Naive thymus-derived CD8-positive, alpha-beta T cell (primary cell): ENCODE measurements at places on chromosomes 4 and X. TPM values are rescaled to one million over a fixed set of nuclear protein-coding genes. Genes with fewer than 3 reads are reported as not detected.

The EREG gene
- not detected for total RNA-seq

The DGAT2L6 gene
- not detected for total RNA-seq

The ASMTL gene
- 24.9 TPM for total RNA-seq

The POF1B gene
- total RNA-seq = not detected

GRCh38 chrX:100350704-100351489 is 59.2 kb downstream of the PCDH19 start:
- DNase-seq = no peak
- no peak overlapping the region for H3K4me3 ChIP-seq
- no peaks in the 10 kb centered on the region for H3K4me1 ChIP-seq
- H3K36me3 ChIP-seq = no peaks in the 10 kb centered on the region
- H3K27me3 ChIP-seq = no peaks in the 10 kb centered on the region

- no peak overlapping the region for H3K27ac ChIP-seq
- peaks cover 6% of the 10 kb centered on the region for H3K27me3 ChIP-seq
- DNase-seq = no peak
- peaks cover 51% of the 10 kb centered on the region for H3K4me1 ChIP-seq
- H3K4me3 ChIP-seq = peak overlapping the region; percentile 62
Measured at GRCh38 chr4:3374011-3374645, 67.6 kb upstream of the HGFAC start.

- peaks cover 4% of the 10 kb centered on the region for H3K4me1 ChIP-seq
- no peak overlapping the region for H3K4me3 ChIP-seq
- H3K27me3 ChIP-seq = no peaks in the 10 kb centered on the region
- no peaks in the 10 kb centered on the region for H3K36me3 ChIP-seq
- no peak overlapping the region for H3K27ac ChIP-seq
- DNase-seq = no peak
Measured at GRCh38 chrX:148771440-148771839, 271.0 kb downstream of the AFF2 start.

DNA sequence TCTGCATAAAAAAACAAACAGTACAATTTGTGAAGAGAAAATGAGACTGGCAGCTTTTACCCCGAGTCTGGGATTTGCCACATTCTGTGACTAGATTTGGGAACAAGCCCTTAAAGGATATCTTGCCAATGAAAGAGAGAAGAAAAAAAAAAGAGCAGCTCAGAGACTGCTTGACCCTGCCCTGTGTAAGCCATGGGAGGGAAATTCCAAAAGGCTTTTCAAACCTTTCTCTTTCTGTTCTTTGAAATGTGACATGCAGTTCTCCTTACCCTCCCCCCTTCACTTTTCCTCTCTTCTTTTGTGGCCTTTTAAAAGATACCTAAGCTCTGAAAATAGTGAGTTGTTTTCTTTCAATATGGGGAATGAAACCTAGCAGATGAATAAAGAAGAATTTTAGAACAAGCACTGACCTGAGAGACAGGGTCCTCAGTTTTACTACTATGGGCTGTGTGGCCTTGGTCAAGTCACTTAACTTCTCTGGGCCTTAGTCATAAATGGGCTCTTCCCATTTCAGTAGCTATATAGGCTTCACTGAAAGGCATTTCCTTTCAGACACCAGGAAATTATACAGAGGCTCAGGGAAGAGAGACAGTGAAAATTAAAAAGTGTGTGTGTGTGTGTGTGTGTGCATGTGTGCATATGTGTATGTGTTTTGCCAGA is 5.1 kb downstream of the CCDC160 start:
- no peak overlapping the region for H3K4me3 ChIP-seq
- H3K4me1 ChIP-seq = no peaks in the 10 kb centered on the region
- no peaks in the 10 kb centered on the region for H3K36me3 ChIP-seq
- H3K27me3 ChIP-seq = peaks cover 9% of the 10 kb centered on the region
- no peak for DNase-seq
- no peak overlapping the region for H3K27ac ChIP-seq

GRCh38 chr4:94995684-94996394 is 238.1 kb downstream of the BMPR1B start:
- no peaks in the 10 kb centered on the region for H3K27me3 ChIP-seq
- H3K36me3 ChIP-seq = no peaks in the 10 kb centered on the region
- H3K4me3 ChIP-seq = peak overlapping the region; percentile 71
- H3K27ac ChIP-seq = peak overlapping the region; percentile 35
